ENCODE measurements at places on chromosomes 5 and 9.

- DNase-seq = peak; percentile 31
Measured at GRCh38 chr5:84255315-84255714, 129.4 kb downstream of the EDIL3 start.

DNA sequence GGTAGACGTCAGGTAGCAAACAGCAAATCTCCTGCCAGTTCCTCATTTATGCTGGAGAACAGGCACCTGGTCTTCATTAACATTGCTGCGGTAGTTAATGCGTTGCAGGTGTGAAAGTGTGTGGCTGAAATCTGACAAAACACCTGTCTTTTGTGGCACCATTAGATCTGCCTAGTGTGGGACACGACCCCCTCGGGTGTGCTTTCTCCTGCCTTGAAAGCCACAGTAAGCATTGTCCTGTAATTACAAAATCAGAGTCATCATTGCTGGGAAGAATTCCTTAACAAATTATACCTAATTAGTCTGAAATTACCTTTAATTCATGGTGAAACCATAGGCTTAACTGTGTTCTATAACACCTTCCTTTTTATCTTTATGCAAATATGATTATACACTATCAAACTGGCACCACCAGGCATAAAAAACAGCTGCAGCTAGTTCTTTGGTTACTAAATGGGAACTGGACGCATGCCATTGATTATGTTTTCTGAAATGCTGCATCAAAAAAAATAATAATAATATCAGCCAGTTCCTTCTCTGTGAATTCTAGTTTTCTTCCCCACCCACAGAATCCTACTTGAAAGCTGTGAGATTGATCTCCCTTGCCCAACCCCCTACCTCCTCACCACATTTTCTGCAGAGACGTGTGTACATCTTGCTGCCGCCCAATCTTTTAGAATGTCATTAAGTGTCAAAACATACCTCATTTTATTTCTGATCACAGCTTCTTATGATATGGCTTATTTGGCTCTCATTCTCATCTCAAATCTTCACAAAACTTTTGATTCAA is 374.0 kb downstream of the NFIB start:
- no peak for DNase-seq

- no peak for DNase-seq
Measured at GRCh38 chr9:6712041-6712440, 45.7 kb upstream of the KDM4C start.

- no peak for DNase-seq
Measured at GRCh38 chr5:180920710-180921109, 21.8 kb downstream of the BTNL8 start.

GRCh38 chr9:5646116-5646515 is 17.2 kb downstream of the RIC1 start:
- no peak for DNase-seq

DNA sequence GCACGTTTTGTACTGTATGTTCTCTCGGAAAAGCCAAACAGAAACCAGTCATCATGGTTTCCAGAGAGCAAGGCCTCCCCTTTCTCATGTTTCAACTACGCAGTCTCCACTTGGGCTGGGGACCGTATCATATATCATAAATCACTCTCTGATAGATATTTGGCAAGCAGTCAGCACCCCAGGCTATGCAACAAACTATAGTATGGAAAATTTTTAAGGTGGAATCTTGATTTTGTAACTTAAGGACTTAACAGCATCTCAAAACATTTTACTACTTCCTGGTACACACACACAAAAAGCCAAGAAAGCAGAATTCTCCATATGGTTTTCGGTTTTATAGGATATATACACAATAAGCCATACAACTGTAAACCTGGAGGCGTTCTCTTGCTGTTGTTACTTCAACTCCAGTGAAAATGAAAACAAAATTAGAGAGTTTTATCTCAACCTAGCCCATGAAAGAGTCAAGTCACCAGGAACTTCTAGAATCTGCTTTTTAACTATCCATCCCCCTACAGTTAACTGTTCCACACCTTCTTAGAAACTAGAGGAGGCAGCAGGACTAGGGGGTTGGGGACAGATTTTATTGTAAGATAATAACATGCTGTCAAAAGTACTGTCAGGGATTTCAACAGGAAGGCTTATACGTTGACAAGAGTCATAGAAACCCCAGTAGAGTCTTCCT is 283.4 kb downstream of the NFIB start:
- DNase-seq = no peak

GRCh38 chr5:135214897-135215616 is 181.0 kb upstream of the PITX1 start:
- DNase-seq = no peak

- DNase-seq = no peak
Measured at GRCh38 chr5:58446024-58446423, 13.9 kb downstream of the PLK2 start.

- no peak for DNase-seq
Measured at GRCh38 chr9:26310294-26310693, 582.3 kb downstream of the CAAP1 start.

GRCh38 chr9:85262333-85262732 is 479.4 kb downstream of the AGTPBP1 start:
- no peak for DNase-seq

- no peak for DNase-seq
Measured at GRCh38 chr5:135867599-135867998, 28.0 kb downstream of the IL9 start.

GRCh38 chr5:167392240-167392639 is 899.2 kb upstream of the WWC1 start:
- DNase-seq = no peak

DNA sequence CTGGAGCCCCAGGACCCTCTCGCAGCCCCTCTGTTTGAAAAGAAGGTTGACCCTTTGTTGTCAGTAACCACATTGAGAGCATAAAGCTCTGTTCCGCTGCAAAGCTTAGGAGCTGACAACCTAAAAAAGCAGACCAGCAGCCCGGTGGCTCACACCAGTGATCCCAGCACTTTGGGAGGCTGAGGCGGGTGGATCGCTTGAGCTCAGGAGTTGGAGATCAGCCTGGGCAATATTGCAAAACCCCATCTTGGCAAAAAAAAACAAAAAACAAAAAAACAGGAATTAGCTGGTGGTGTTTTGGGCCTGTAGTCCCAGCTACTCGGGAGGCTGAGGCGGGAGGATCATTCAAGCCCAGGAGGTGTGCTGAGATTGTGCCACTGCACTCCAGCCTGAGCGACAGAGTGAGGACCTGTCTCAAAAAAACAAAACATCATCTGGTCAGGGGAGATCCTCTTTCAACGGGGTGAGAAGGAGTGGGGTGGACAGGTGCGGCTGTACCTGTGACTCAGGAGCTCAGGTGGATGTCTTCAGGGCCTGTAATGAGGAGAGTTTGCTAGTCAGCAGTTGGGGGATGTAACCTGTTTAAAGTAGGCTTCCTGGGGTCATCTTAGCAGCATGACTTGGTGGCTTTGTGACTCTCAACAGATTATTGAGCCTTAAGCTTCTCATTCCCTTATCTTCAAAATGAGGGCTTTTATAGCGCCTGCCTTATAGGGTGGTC is 694 bp upstream of the REEP2 start:
- DNase-seq = no peak

DNA sequence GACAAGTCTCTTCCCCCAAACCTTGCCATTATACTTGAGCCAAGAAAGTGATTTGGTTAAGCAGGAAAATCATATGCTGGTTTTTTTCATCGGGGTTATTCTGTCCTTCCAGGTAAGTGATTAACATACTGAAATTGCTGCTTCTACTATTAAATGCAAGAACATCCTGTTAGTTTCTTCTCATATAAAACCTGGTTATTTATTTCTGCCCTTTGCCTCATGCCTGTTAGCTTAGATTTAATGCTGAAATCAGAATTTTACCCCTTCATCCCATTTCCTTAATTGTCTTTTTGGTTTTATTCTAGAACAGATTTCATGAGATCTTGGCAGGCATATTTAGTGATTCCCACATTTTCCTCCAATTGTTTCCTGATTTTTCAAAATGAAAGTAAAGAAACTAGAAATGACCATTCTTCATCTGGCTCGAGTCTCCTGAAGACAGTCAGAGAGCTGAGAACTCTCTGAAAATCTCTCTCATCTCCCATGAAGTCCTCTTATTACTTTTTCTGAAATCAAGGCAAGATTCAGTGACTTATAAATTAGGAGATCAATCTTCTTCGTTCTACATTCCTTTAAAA is 132.9 kb downstream of the NFIB start:
- no peak for DNase-seq

GRCh38 chr5:1378096-1378495 is 33.2 kb upstream of the CLPTM1L start:
- no peak for DNase-seq

- peak; percentile 88 for DNase-seq
Measured at GRCh38 chr5:119267958-119268386, 87.8 kb upstream of the TNFAIP8 start.
